ENCODE measurements at places on chromosomes 13 and 19. TPM values are rescaled to one million over a fixed set of nuclear protein-coding genes. Genes with fewer than 3 reads are reported as not detected.
A peak's percentile ranks its signal among the peaks of the same experiment; 100 is the strongest.

GRCh38 chr19:15977690-15978089 lies 28.9 kb downstream of the OR10H4 start:
- no peaks in the 10 kb centered on the region for H3K4me1 ChIP-seq
- H3K27ac ChIP-seq, result no peak overlapping the region
- no peak overlapping the region for H3K4me3 ChIP-seq
- no peaks in the 10 kb centered on the region for H3K27me3 ChIP-seq
- DNase-seq, result no peak

The LAIR1 gene
- 13.0 TPM for polyA plus RNA-seq

GRCh38 chr13:23480324-23480723 lies 46.8 kb upstream of the SACS start:
- H3K4me3 ChIP-seq, result no peak overlapping the region
- no peak for DNase-seq
- H3K4me1 ChIP-seq, result no peaks in the 10 kb centered on the region

The CXCL17 gene
- polyA plus RNA-seq, result 0.07 TPM

GRCh38 chr13:94674609-94675348 lies 37.6 kb downstream of the SOX21 start:
- peaks cover 29% of the 10 kb centered on the region for H3K27me3 ChIP-seq
- DNase-seq, result peak; percentile 17
- no peaks in the 10 kb centered on the region for H3K4me1 ChIP-seq
- no peaks in the 10 kb centered on the region for H3K36me3 ChIP-seq
- no peak overlapping the region for H3K27ac ChIP-seq

The PABPC3 gene
- 0.51 TPM for polyA plus RNA-seq

- no peak overlapping the region for H3K4me3 ChIP-seq
- H3K27me3 ChIP-seq, result no peaks in the 10 kb centered on the region
- no peaks in the 10 kb centered on the region for H3K36me3 ChIP-seq
- no peaks in the 10 kb centered on the region for H3K4me1 ChIP-seq
- no peak for DNase-seq
These were observed 1399.5 kb downstream of the PCDH9 start for GRCh38 chr13:65830411-65831205.
